ENCODE measurements at places on chromosomes 1 and 21.

DNA sequence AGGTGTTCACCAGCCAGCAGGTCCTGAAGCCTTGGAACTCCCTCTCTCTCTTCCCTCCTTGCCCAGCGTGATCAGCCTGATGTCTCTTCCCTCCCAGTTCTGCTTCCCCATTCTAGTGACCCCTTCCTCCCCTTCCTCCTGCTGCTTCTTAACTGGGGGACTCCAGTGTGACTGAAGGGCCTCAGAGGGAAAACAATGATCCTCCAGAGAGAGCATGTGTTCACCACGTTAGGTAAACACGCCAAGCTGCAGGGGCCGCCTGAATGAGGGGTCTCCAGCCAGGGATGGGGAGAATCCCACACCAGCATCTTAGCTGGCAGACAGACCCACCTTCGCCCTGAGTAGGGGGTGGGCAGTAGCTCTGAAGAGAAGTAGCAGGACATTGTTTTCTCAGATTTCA, 124.8 kb downstream of the TMEM53 start:
- DNase-seq, result no peak

DNA sequence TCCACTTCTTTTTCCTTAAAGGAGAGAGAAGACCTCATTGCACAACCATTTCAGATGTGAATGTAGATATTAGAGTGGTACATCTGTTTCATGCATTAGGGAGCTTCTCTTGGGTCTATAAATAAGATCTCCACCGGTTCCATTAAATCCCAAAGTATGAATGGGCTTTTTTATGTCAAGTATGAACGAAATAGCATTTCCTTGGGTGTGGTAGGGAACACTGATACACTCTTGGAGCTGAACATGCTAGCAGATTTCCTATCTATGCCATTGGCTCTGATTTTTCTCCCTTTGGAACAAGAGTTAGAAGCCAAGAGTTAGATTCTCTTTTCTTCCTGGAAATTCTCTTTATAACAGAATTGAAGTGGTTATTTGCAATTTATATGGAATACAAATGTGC, 245.6 kb upstream of the ADAMTS5 start:
- no peak for DNase-seq

DNA sequence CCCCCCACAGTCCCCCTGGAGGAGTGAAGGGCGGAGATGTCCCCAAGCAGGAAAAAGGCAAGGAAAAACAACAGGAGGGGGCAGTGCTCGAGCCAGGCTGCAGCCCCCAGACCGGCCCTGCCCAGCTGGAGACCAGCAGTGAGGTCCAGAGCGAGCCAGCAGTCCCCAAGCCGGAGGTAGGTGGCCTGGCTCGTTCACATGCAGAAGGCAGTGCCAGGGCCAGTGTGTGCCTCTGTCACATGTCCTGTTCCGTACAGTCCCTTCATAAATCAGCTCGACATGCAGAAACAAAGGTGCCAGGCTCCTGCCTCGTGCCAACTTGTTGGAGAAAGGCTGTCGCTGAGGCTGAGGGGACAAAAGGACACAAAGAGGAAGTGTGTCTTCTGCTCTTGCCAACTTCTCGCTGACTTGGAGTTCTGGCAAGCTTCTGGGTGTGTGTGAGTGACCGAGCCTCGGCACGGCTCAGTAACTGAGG, 24.1 kb upstream of the MPZL1 start:
- no peak for DNase-seq

DNA sequence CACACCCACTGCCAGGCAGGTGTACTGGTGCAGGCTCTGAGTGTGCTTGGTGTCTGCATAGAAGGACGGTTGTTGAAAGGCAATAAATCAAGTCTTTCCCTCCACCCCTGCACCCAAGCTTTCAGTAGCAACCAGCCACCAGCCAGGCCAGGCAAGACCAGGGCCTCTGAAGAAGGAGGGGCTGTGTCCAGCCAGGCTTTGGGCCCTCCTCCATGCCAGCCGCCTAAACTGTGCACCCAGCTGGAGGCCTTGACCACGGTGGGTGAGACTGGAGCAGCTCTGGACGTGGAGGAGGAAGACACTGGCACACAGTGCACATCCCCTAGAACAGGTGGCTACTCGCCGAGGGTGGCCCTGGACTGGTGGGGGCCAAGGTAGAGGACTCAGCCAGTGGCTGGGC, 4.9 kb downstream of the OLIG2 start:
- no peak for DNase-seq

GRCh38 chr1:82323144-82323841, 522.6 kb downstream of the ADGRL2 start:
- DNase-seq, result no peak

- no peak for DNase-seq
Observed at GRCh38 chr1:244672946-244673682, 20.2 kb downstream of the DESI2 start.

DNA sequence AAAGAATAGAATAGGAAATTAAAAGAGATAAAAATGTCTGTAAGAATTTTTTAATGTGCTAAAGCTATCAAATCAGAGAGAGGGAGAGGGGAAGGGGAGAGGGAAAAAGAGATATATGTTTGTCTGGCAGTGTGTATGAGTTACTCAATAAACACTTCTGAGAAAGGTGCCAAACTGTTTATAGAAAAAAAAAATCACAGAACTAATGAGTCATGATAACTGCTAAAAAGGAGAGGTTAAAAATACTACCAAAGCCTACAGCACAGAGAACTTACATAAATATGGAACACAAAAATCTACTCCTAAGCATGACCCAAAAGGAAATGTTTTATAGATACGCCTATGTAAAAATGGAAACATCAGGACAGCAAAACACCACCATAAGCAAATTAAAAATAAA, 45.4 kb downstream of the SELENOF start:
- no peak for DNase-seq

GRCh38 chr1:38953433-38953860, 11.8 kb upstream of the RHBDL2 start:
- no peak for DNase-seq

GRCh38 chr1:239896980-239897379, 194.7 kb upstream of the FMN2 start:
- no peak for DNase-seq

DNA sequence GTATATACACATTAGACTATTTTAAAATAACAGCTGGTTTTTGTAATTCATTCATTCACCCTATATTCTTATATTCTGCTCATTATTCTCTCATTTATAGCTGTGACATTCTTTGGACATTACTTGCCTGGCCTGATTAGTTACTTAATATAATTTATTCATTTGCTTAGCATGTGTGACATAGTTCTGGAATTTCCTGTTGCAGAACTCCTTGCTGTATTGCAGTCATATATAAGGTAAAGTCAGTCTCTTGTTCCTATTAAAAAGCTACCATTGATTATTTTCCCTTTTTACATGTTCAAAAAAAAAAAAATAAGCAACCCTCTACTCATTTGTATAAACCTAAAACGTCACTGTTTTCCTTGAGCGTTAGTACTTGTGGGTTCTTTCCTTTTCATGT, 23.9 kb downstream of the GNAT2 start:
- DNase-seq, result no peak

- peak; percentile 1 for DNase-seq
Observed at GRCh38 chr1:226638608-226639007, 90.0 kb downstream of the STUM start.

- peak; percentile 36 for DNase-seq
Observed at GRCh38 chr1:235207209-235207565, 46.1 kb upstream of the RBM34 start.

GRCh38 chr1:204647114-204647804, 38.3 kb downstream of the LRRN2 start:
- DNase-seq, result no peak

GRCh38 chr1:113792986-113793385, 19.3 kb downstream of the RSBN1 start:
- no peak for DNase-seq

- DNase-seq, result no peak
Observed at GRCh38 chr1:61270761-61271411, 188.5 kb downstream of the NFIA start.

DNA sequence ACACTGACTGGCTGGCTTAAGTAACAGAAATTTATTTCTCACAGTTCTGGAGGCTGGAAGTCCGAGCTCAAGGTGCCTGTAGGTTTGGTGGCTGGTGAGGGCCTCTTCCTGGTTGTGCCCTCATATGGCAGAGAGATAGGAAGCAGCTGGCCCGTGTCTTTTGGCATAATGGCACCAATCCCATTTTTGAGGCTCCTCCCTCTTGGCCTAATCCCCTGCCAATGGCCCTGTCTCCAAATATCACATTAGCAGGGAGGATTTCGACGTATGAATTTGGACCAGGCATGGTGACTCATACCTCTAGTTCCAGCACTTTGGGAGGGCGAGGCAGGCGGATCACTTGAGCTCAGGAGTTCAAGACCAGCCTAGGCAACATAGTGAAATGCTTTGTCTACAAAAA, 37.4 kb downstream of the AGPAT3 start:
- DNase-seq, result no peak

DNA sequence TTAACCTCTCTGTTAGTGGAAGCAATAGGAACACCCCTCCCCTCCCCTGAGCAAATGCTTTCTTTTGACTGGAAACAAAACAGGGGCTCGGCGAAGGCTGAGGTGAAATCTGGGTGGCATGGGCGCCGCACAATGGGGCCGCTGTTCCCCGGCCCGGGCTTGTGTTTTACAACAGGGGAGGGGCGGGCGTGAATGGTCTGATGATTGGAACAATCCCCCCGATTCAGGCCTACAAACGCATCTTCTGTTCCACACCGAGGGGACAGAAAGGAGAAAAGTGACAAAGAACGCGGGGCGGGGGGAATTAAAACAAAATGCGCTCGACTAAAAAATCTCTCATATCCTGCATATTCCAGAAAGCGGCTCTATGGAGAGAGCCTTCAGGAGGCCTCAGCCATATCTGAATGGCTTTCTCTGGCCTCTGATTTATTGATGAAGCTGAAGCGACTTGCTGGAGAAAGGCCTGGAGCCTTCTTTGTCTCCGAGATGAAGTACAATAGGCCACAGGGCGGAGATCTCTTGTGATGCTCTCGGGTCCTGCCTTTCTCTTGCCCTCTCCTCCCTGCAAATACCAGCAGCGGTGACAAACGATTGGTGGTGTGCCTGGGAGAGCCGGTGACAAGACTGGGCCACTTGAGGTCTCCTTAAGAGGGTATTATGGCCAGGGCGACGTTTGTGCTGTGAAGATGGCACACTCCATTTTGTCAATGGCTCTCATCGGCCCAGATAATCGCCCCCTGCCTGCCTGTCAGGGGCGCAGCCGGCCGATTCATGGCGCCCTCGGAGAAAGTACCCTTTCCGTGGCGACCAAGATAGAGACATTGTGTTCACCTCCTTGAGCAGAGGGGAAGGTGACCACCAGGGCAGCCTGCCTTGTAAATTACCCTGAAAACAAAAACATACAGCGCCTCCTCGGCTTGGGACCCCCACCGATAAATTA, 47.1 kb upstream of the OLIG2 start:
- no peak for DNase-seq

DNA sequence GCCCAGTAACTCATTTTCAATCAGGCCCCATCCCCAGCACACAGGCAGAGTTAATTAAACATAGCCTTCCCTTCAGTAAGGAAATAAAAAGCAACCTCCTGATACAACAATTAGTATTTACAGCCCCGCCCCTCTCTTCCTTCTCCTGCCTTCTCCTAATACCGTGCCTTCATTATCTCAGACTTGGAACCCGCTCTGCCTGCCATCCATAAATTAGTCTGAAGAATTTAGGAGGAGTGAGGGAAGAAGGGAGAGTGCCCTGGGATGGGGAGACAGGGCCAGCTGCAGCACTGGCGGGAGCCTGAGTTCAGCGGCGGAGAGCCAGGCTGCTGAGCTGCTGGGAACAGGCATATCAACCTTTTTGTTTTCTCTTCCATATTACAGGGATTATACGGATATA, 172.8 kb downstream of the ACTL8 start:
- no peak for DNase-seq

DNA sequence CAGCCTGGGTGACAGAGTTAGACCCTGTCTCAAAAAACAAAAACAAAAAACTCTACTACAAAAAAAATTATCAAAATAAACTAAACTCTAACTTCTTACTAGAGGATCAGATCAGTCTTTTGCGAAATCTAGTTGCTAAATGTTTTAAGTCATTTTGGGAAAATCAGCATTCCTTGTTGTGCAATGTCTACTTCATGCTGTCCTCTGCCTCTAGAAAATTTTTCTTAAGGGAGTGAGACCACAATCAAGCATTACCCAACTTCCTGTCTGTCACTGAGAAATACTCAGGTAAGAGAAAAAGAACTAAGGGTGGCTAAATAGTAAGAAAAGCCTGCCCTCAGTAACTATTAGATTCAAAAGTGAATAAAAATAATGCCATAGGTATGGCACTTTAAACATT, 67.2 kb upstream of the FOXD3 start:
- DNase-seq, result no peak

- DNase-seq, result no peak
Observed at GRCh38 chr1:213821175-213821942, 166.4 kb upstream of the PROX1 start.

- DNase-seq, result no peak
Observed at GRCh38 chr1:77468257-77468948, 186.6 kb downstream of the AK5 start.

DNA sequence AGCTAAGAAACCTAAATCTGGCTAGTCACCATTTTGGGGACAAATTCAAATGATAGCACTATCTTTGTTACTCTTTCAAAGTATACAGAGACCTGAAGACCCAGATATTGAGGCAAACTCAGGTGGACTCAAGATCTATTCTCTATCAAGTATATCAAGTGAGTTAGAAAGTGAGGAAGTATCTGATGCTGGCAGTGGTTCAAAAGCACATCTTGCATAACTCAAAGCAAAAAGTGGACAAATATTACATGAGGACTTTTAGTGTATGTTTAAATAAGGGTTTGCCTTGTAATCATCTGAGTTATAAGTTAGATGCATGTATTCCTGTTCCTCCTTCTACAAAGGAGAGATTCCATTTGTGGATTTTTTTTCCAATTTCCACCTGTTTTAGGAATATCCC, 338.4 kb downstream of the DISC1 start:
- no peak for DNase-seq

DNA sequence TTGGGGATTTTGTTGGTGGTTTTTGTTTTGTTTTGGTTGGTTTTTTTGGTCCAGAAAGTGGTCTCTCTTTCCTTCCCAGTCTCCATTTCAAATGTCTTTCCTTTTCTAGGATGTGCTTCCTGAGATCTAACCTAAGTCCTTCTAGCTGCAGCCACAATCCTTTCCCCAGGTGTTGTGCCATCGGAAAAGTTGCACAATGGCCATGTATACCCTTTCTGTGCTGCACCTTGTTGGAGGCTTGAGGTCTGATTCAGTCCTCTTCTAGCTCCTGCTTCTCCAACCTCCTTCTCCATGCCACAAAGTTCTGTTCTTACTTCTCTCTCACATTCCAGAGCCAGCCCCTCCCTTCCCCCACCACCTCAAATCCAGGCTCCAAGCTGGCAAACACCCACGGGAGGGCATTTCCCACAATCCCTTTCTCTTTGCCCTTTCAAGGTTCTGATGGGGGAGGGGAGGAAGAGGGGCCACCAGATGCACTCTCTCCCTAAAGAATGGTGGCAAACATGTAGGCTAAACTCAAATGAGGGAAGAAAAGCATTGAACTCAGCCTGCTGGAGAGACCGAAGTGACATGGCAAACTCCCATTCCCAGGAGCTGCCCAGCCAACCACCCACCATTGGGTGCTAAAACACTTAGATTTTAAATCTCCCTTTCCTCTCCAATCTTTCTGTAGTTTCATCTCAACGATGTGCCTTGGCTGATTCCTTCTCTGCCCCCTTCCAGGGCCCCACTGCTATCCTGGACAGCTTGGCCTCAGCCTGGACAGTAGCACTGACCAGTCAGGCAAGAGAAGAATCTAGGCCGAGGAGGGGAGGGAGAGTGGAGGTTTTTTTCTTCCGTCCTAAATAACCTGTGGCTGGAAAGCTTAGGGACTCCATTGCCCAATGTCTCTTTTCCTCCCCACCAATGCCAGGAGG, 2.9 kb downstream of the KCNJ10 start:
- DNase-seq, result no peak

Data from effector CD4-positive, alpha-beta T cell (primary cell).